HAP-1 (cell line): ENCODE measurements at places on chromosomes 6 and 20.

DNA sequence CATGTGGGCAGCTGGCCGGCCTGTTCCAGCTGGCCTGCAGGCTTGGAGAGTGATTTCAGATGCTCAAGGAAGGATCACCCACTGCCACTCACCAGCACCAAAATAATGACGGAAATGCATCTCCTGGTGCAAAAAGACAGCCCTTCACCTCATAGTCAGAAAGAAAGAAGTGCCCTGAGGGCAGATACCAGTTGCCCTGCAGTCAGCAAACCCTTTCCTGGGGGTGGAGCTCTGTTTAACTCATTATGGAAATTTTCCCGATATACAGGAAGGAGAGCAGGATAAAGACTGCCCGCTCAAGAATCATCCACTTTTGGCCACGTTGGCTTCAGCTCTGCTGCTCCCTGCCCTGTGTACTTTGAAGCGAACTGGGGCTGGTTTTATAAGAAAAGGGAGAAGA, 127.9 kb downstream of the GRM4 start:
- DNase-seq: no peak

GRCh38 chr20:53126185-53126584, 154.0 kb downstream of the TSHZ2 start:
- no peak for DNase-seq

- DNase-seq: no peak
These were observed 86.5 kb downstream of the INSM1 start for GRCh38 chr20:20454367-20454766.

DNA sequence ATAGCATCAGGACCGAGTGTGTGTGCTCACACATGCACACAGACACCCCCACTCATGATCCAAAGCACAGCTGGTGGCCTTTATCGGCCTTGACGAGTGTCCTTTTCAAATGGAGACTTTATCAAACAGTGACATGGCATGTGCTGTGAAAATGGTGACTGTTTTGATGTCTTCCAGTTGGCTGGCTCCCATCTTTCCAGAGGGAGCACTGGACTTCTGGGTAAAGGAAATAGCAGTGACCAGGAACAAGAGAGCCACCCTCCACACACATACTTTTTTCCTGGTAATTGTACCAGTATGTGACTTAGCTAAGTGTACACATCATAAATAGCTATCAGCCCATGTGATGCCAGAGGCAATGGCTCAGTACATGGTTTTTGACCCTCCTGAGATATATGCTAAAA, 52.7 kb downstream of the ZDHHC14 start:
- no peak for DNase-seq

DNA sequence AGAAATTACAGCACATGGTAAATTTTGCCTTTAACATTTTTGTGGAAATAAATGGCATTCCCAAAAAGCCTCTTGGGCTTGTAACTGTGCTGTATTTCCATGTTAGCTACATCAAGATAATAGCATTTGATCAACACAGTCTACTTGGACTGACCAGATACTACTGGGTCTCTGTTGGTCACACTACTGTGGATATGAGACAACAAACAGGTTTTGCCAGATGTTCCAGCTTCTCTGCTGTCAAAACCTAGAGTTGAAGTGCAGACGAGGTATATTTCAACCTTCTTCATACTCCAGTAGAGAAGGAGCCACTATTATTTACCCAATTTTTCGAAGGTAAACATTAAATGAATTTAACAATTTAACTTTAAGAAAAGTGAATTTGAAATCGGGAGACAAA, 284.7 kb upstream of the CITED2 start:
- DNase-seq: no peak

GRCh38 chr6:155004576-155005372, 9.7 kb downstream of the TIAM2 start:
- DNase-seq: no peak

- DNase-seq: no peak
These were observed 2.4 kb downstream of the CFB start for GRCh38 chr6:31948306-31948705.

DNA sequence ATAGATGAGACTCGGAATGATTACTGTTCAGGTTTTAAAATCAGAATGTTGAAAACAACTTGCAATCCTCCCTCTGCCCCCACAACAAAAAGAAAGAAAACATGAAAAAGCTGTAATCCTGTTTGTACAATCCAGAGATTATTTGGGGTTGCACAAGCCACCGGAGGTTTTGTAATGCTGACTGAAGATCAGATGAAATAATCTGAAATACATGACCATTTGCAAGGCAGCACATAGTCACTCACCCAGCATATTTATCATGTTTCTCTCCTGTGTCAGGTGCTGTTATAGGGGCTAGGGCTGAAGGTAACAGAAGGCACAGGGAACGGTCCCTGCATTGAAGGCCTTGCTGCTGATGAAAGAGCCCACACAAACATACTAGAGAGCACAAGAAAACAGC, 85.3 kb downstream of the SIM1 start:
- DNase-seq: no peak
